ENCODE measurements at places on chromosomes 2 and 18. TPM values are rescaled to one million over a fixed set of nuclear protein-coding genes. Genes with fewer than 3 reads are reported as not detected.
A peak's percentile ranks its signal among the peaks of the same experiment; 100 is the strongest.

SAG gene
- 0.32 TPM for total RNA-seq

CCDC121 gene
- total RNA-seq = 0.66 TPM

RETREG2 gene
- 58.4 TPM for total RNA-seq

SPDYA gene
- 1.1 TPM for total RNA-seq

CCL20 gene
- 3.2 TPM for total RNA-seq

GRCh38 chr18:72107647-72108383, 436.3 kb downstream of the CBLN2 start:
- no peak for DNase-seq
- no peaks in the 10 kb centered on the region for H3K36me3 ChIP-seq
- H3K4me3 ChIP-seq = no peak overlapping the region
- no peaks in the 10 kb centered on the region for H3K4me1 ChIP-seq
- no peaks in the 10 kb centered on the region for H3K27me3 ChIP-seq
- H3K27ac ChIP-seq = no peak overlapping the region

GRCh38 chr2:49973917-49974368, 819.6 kb upstream of the FSHR start:
- peak; percentile 43 for DNase-seq
- H3K4me1 ChIP-seq = no peaks in the 10 kb centered on the region
- H3K27ac ChIP-seq = no peak overlapping the region
- no peaks in the 10 kb centered on the region for H3K36me3 ChIP-seq
- no peaks in the 10 kb centered on the region for H3K27me3 ChIP-seq
- peak overlapping the region; percentile 73 for H3K4me3 ChIP-seq

DNA sequence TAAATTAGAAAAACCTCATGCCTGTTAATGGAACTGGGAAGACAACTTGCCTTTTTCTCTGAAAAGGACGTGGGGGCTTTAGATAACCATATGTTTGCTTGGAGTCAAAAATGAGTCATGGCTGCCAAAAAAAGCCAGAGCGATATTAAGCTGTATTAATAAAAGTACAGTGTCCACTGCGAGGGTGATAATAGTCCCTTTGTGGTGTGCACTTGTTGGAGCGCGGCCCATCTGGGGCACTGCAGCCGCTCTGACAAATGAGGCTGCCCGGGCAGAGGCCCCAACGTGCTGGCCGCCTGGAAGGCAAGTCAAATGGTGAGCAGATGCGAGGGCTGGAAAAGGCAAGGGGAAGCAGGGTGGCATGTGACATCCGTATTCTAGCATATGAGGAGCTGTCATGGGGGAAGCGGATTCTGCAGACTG, 103.3 kb upstream of the NCK2 start:
- no peaks in the 10 kb centered on the region for H3K36me3 ChIP-seq
- DNase-seq = no peak
- H3K4me1 ChIP-seq = no peaks in the 10 kb centered on the region
- peaks cover 7% of the 10 kb centered on the region for H3K27me3 ChIP-seq

GRCh38 chr2:235560345-235560744, 66.5 kb downstream of the AGAP1 start:
- no peaks in the 10 kb centered on the region for H3K36me3 ChIP-seq
- H3K4me3 ChIP-seq = no peak overlapping the region

DNA sequence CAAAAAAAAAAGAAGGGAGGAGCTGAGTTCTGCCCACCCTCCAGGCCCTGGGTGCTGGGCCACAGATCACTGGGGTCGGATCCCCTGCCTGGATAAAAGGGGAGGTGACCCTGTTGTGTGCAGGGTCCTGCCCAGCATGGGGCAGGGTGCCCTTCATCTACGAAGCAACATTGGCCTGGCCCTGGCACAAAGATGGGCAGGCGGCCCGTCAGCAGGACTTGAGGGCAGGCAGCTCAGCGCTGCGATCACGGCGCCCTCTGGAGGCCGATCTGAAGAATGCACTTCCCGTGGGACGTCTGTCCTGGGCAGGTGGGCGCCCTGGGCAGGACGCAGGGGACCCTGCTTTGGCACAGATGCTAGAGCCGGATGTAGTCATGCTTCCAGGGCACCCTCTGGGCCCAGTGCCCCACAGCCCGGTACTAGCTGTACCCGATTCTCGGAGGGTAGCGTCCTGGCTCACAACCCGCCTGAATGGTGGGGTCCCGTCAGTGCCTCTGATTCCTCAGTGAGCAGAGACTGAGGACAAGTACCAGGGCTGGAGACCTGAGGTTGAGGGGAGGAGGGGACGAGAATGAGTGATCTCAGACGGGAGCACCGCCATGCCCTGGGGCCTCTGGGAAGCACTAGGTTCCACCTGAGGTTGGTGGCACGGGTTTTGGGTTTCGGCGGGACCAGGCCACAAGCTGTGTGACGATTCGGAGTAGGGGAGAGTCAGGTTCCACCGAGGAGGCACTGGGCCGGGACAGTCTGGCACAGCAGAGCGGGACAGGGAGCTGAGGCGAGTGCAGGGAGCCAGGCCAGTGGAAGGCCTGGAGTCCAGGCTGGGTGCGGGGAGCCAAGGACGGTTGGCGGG, 18.0 kb downstream of the ARID5A start:
- no peaks in the 10 kb centered on the region for H3K27me3 ChIP-seq
- no peak overlapping the region for H3K4me3 ChIP-seq
- H3K36me3 ChIP-seq = peaks cover 16% of the 10 kb centered on the region
- H3K4me1 ChIP-seq = peaks cover 23% of the 10 kb centered on the region
- DNase-seq = peak; percentile 56

GRCh38 chr2:204370172-204370718, 175.0 kb upstream of the PARD3B start:
- H3K27ac ChIP-seq = no peak overlapping the region
- no peaks in the 10 kb centered on the region for H3K36me3 ChIP-seq
- peaks cover 20% of the 10 kb centered on the region for H3K27me3 ChIP-seq
- H3K4me3 ChIP-seq = no peak overlapping the region

GRCh38 chr18:79849328-79850207, 51.8 kb downstream of the KCNG2 start:
- H3K4me1 ChIP-seq = no peaks in the 10 kb centered on the region
- DNase-seq = no peak
- H3K27me3 ChIP-seq = no peaks in the 10 kb centered on the region

DNA sequence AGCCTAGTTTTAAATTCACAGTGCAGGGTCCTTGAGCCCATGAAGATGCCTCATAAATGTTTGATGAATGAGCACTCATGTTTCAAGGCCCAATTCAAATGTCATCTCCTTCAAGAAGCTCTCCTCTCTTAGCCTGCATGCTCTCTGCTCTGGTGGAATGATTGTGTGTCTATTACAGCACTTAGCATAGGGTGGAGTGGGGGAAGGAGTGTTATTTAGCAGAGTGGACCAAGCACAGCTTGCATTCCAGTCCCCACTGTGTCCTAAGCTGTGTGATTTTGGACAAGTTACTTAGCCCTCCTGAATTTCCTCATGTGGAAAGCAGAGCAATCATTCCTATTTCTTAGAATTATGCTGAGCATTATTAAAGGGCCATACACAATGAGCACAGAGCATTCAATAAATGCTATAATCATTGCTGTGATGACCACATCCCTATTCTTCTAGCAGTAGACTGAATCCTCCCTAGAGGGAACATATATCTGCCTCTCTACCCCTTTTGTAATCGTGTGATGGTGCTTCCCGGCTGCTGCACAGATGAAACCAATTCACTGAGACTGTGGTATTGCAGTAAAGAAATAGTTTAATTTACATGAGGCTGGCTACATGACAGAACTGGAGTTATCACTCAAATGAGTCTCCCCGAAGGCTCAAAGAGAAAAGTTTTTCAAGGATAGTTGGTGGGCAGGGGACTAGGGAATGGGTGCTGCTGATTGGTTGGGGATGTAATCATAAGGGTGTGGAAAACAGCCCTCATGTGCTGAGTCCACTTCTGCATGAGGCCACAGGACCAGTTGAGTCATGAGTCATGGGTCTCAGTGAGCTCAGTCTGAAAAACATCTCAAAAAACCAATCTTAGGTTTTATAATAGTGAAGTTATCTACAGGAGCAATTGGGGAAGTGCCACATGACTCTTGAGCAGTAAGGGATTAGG, 173.4 kb upstream of the NDUFV2 start:
- no peak for DNase-seq
- peaks cover 2% of the 10 kb centered on the region for H3K27me3 ChIP-seq
